ENCODE measurements at places on chromosomes 1 and 21. TPM values are rescaled to one million over a fixed set of nuclear protein-coding genes. Genes with fewer than 3 reads are reported as not detected.

The COG2 gene
- total RNA-seq: 24.3 TPM

The IGSF3 gene
- 29.4 TPM for total RNA-seq

The CD247 gene
- not detected for total RNA-seq

The PPP2R5A gene
- total RNA-seq: 25.5 TPM

The FOXO6 gene
- 0.23 TPM for total RNA-seq

- peak; percentile 5 for DNase-seq
Observed at GRCh38 chr21:24272521-24272938, 1334.8 kb downstream of the MRPL39 start.

DNA sequence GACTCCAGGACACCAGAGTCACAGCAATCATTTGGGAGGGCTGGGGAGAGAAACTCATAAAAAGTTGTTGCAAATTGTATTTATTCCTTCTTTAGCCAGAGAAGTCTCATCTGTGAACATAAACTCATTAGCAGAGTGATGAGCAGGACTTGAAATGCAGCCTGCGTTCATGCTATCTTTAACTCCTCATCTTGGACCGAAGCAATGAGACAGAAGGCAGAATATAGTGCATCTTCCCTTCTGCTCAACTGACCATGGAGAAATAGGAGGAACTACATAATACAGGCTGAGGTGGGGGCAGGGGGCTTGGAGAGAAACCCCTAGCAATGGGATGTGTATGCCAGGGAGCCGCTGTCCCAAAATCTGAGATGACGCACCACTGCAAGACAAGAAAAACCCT lies 121.8 kb upstream of the AJAP1 start:
- DNase-seq: no peak

GRCh38 chr21:44868707-44869106 lies 4.8 kb downstream of the PTTG1IP start:
- no peak for DNase-seq

DNA sequence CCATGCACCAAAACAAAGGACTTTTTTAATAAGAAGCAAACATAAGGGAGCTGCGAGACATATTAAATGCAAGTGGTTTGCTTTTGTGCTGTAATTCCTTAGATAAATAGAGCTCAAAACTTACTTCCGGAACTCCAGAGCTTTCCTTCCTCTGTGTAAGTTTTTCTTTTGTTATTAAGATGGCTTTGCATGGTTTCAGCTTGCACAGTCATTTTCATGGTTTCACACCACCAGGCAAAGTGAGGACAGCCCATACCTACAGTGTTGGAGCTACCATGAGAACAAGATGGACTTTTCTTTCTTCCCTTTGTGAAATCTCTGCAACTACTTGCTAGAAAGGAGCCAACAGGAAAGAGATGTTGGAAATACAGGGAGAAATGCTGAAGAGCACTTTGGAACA lies 368.0 kb downstream of the SETD4 start:
- no peak for DNase-seq

DNA sequence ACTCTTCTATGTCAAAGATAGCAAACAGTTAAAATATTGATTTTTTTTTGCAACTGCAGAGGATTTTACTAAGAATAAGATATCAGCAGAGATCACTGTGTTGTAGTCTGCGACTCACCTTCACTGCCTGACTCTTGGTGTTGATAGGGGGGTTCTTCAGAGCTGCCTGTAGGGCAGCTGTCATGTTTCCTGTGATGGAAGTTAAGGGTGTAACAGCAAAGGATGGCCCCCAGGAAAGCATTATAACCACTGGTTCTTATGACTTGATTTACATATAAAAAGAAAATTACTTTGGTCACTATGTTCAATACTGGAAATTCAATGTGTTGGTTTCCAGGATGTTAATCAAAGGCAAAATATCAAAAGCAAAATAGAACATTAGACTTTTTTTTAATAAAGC lies 2.6 kb downstream of the ARPC5 start:
- no peak for DNase-seq

GRCh38 chr1:196467230-196467925 lies 140.9 kb downstream of the KCNT2 start:
- DNase-seq: no peak

DNA sequence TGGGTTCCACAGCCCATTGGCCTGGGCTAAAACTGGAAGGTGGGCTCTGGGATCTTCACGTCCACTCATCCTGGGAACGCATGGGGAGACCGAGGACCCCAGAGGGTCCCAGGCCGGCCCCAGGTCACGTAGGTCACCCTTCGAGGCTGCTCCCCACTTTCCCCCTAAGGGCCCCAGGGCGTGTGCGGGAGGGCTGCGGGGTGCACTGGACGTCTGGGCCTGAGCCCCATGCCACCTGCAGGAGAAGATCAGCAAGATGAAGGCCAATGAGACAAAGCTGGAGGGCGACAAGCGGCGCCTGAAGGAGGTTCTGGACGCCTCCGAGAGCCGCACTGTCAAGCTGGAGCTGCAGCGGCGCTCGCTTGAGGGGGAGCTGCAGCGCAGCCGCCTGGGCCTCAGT lies 12.5 kb downstream of the MFAP2 start:
- DNase-seq: no peak
